Head of caudate nucleus (tissue), 42 donors: ENCODE measurements at places on chromosomes 11 and 22.

- DNase-seq, result no peak
Observed at GRCh38 chr22:43039800-43040199, 24.9 kb upstream of the PACSIN2 start.

DNA sequence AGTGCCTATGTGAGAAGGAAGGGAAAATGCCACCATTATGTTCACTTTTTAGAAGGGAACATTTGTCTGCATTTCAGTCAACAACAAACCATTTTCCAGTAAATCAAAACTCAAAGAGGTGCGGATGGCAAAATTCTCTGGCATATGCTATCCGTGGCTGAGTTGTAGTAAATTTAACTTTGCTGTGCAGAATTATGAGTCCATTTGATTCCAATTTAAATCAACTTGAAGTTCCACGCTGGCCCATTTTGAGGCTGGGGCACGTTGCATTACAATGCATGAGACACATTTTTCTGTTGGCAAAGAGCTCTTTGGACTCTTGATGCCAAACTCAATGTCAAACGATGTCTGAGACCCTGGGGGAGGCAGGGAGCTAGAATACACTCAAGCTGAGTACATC lies 211.8 kb downstream of the LRRC4C start:
- no peak for DNase-seq

GRCh38 chr11:70503468-70504221 lies 105.3 kb downstream of the CTTN start:
- DNase-seq, result no peak

DNA sequence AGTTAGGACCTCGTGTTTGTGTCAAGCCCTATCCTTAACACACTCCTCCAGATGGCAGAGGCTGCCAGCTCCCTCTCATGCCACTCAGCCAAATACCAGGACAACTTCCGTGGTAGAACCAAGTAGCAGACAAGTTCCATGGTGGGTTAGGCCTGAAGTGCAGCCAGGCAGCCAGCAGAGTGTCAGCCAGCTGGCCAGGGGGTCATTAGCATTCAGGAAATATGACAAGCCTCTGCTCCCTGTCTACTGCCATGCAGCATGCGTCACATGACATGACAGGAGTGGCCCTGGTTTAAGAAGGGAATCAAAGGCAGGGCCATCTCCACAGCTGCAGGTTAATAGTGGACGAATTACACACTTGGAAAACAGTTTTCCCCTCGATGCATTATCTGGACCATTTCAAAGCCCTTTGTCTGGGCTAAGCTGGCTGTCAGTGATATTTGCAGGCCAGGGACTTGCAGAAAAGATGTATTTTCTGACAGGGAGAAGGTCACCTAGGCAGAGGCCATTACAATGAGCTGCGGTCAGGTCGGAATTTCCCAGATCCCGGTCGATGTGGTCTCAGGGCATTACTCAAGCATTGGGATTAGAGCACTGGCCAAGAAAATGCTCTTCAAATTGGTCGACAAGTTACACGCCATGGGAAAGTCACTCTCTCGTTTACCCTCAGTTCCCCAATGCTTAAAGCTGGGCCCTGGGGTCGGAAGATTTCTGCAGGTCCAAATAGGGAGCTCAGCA lies 461.7 kb upstream of the CADM1 start:
- no peak for DNase-seq

GRCh38 chr22:30047364-30047738 lies 32.9 kb upstream of the HORMAD2 start:
- no peak for DNase-seq

- no peak for DNase-seq
Observed at GRCh38 chr11:94537031-94537600, 6.6 kb upstream of the FUT4 start.

- DNase-seq, result no peak
Observed at GRCh38 chr11:131470216-131470925, 100.0 kb downstream of the NTM start.

- no peak for DNase-seq
Observed at GRCh38 chr22:29080106-29080975, 7.5 kb downstream of the KREMEN1 start.

DNA sequence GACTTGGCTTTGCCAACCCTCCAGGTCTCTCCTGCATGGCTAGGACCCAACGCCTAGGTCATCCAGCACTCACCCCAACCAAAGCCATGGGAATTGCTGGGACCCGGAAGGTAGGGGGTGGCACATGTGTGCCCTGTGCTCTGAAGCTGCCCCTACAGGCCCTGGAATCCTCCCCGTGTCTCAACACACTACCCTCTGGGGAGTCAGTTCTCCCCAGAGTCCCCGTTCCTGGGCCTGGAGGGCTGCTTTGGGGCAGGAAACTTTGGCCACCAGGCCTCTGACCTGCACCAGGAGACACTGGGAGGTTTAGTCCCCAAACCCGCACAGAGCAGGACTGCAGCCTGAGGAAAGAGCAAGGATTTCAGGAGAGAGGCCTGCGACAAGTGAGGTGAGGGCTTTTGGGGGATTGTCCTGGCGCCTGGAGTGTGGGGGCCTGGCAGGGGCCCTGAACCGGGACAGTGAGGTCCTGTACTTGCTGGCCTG lies 495 bp upstream of the IFITM1 start:
- no peak for DNase-seq

GRCh38 chr22:23521441-23522113 lies 58.5 kb downstream of the IGLL1 start:
- peak; percentile 93 for DNase-seq

DNA sequence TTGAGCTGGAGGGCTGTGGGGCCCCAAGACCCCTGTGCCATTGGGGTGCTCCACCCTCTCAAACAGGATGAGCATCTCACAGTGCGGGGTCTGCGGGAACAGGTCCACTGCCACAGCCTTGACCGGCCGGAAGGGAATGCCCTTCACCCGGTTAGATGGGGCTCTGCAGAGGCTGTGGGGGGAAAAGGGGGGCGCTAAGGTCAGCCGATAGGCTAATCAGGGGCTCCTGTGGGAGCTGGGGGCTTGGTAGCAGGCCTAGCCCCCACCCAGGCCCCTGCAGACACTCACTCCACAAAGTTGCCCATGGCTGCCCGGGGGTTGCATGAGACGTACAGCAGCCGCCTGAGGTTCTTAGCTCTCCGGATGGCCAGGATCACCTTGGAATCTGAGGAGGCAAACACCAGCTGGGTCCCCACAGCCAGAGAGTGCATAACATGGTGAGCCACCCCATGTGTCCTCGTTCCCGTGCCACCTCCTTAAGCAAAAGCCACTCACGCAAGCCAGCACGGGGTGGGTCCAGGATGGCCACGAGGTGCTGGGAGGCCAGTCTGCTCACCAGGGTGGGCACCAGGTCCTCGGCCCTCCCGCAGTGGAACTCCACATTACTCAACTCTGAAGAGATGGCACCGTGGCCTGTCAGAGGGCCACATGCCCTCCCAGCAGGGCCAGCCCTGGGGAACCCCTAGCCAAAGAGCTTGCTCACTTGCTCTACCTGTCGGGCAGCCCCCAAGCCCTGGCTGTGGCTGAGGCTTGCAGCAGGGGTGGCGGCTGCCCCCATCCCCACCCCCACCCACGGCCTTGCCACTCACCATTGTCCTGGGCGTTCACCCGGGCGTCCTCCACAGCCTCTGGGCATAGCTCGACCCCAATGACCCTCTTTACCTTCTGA lies 3.0 kb upstream of the RANBP1 start:
- DNase-seq, result no peak

- no peak for DNase-seq
Observed at GRCh38 chr11:45158210-45158731, 11.8 kb downstream of the PRDM11 start.

DNA sequence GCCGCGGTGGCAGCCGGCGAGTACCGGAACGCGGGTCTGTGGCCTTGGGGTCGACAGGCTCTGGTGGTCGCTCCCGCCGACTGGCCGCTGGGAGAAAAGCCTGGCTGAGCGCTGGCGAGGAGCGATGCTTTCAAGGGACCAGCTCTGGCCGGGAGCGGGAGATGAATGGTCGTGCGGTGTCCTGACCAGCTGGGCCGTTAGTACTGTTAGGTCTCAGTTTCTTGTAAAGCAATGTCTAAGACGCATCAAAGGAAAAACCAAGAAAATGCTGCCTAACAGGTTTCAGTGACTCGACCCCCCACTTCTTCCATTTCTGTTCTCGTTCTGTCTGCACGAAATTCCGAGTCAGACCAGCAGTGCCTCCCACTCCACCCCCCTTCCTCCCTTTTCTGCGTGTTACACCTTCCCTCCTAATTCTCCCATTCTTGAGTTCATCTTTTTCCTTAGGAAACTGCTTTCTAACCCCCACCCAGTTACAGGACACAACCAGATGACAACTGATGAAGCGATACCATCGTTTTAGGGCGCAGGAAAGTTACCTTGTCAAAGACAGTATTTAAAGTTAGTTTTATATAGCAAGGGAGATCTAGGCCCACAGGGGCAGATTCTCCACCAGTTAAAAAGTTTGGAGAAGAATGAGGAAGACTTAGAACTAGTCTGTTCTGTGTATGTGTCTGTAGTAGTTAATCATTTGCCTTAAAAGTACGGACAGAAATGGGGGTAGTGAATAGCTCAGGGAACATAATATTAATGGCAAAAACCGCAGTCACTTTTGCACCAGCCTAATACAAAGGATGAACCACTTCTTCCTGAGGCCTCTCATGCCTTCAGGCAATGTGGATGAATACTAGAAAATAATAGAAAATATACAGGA lies 1.0 kb downstream of the CUL5 start:
- no peak for DNase-seq
